NCI-H1436 (cell line): ENCODE measurements at places on chromosomes 3 and 15.

- no peak for DNase-seq
These were observed 243.6 kb upstream of the MDFIC2 start for GRCh38 chr3:70556056-70556455.

- DNase-seq = no peak
These were observed 276.6 kb downstream of the SHQ1 start for GRCh38 chr3:72571638-72572114.

DNA sequence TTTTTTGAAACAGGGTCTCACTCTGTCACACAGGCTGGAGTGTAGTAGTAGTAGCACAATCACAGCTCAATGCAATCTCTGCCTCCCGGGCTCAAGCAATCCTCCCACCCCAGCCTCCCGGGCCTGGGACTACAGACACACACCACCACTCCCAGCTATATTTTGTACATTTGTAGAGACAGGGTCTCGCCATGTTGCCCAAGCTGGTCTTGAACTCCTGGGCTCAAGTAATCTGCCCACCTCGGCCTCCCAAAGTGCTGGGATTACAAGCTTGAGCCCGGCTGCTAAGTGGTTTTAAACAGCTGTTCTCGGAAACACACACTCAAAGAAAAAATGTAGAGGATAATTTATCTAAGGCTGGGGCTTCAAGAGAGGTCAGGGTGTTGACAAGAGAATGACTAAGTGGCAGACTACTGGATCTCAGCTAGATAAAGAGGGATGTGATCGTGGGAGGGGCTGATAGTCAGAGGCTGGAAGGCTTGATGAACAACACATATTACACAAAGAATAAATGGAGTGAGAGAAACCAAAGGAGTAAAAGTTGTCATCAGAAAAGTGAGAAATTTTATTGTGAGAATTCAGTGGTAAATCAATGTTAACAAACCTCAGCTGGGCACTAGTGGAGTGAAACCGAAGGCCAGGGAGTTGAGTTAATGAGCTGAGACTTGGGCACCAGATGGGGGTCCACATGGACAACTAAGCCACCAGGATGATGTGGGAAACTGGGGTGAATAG, 6.7 kb downstream of the CCR5AS start:
- no peak for DNase-seq

DNA sequence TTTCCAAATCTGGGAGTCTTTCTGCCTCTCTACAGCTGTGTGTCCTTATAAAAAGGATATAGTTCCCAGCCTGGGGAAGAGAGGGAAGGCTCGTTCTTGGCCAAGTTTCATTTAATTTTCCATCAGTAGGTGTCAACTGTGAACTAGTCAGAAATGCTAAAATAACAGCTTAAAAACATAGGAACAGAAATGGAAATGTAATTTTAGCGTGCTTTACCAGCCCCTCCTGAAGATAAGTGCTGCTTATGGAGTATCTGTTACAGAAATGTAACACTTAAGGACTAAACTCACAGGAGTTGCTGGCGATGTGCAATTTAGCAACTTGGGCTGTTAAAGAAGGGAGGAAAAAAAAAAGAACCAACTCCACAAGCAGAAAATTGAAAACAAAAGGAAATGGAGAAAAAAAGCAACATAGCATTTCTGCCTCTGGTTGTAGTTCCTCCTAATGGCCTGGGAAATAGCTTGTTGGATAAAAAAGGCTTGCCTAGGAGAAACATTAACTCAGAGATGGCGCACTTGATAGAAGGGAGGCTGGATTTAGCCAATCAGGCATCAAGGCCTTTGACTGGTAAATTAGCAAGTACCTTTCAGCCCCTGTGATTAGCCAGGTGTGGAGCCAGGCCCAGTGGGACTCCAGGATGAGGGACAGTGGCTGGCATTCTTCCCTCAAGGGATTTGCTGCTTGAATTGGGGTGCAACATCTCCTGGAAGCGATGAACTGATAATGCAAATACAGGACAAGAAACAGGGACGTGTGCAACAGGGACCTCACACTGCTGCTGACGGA, 84.3 kb downstream of the RPLP1 start:
- DNase-seq = peak; percentile 19

DNA sequence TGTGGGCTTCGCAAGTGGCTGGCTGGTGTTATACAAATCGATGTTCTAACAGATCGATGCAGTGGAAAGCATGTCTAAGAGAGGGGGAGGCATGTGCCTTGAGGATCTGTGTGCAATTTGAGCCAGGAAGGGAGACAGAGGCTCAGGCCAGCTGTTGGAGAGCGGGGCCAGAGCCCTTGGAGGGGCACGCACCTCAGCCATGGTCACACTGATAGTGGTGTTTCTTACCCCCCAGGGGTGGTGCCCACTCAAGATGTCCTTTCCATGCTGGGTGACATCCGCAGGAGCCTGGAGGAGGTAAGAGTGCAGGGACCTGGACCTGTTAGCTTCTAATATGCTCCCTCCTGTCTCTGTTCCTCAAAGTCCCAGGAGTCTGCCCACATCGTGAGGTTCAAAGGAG, 3.8 kb upstream of the ABTB1 start:
- DNase-seq = no peak

- DNase-seq = no peak
These were observed 2.4 kb downstream of the DMXL2 start for GRCh38 chr15:51620122-51620521.

- DNase-seq = no peak
These were observed 2.7 kb upstream of the ARNT2 start for GRCh38 chr15:80401456-80401855.

DNA sequence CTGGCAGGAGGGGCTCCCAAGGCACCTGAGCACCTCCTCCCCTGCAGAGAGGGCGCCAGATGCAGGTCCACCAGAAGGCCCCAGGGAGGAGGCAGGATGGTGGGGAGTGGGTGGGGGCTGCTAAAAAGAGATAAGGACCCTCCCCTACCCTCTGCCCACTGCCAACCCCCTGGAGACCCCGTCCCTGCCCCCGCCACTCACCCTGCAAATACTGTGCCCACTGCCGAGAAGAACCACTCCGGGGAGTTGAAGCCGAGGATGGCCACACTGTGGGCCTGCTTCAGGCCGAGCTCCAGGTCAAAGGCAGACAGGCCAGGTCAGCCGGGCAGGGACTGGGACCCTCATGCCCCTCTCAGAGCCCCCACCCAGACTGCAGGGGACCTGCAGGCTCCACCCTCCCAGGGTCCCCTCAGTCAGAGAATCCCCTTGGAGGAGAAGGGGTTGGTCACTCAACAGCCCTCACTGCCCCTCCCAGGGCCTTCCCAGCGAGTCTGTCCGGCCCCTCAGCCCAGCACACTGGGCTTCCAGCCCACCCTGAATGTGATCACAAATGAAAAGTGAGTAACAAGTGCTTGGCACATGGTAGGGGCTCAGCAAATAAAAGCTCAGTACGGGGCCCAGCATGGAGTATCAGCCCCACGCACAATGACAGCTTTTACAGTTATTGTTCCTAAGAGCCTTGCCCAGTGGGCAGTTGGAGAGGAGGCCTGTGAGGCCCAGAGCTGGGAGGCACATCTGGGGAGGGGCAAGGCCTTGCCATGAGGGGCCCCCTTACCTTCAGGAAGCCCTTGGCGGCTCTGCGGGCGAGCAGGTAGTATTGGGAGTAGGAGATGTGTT, 40.4 kb downstream of the ACSBG1 start:
- no peak for DNase-seq

DNA sequence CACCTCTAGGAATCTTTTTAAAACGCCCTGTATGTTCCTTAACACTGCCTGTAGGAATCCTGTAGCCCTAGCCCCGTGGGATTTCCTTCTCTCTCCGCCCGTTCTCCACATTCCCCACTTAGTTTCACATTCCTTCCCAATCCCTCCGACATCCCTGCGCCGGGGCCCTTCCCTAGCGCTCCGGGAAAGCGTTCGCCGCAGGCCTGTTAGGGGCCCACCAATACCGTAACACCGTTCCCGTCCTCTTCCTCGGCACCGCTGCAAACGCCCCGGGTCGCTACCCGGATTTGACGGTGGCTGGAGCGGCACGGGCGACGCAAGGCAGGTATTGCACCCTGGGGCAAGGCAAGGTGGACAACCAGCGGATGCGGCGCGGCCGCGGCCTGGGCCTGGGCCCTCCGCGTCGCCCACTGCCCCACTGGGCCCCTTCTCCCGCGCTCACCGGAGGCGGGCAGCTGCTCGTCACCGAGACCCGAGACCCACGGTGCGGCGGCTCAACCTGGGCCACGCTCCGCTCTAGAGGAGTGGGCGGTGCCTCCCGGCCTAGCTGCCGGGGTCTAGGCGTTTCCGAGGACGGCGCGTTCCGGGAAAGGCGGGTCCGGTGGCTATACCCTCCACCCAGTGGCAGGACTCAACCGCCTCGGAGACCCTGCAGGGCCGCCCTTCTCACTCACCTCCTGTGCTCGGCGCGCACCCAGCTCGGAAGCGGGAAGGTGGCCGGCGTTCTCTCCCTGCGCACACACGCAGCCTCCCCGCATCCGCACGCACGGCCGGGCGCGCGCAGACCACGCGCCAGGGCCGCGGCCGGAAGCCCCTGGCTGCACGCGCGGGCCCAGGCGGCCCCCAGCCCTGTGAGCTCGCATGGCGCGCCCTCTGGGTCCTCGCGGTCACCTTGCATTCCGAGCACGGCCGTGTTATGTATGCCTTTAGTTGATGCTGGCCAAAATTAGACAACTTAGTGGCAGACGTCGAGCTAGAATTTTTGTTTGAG, at the start of gene B3GALNT1:
TSS of gene B3GALNT1 (minus strand) at position 789 of the 991 bp plus-strand sequence. CDS start 18,595 bp downstream, outside the sequence.
- DNase-seq = peak; percentile 70

DNA sequence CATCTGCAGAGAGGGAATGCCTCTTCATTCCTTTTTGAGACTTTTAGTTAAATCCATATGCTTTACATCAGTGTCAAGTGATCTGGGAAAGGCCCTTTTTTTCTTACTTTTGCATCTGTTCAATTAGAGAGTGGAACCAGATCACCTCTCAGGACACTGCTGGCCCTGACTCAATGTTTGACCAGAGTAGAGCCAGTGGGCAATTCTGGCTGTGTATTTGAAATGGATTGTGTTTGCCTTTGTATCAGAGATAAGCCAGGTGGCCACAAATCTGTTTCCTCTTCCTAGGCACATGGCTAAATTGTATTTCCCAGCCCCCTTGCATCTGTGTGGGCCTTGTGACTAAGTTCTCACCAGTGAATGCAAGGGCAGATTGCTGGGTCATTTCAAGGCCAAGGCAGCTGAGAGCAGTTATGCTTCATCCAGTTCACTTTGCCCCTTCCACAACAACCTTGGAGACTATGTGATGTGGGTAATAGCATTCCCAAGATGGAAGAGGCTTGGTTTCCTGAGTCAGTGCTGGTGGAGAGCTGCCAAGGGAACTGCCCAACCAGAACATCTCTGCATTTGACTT, 75.6 kb upstream of the CACNA2D3 start:
- DNase-seq = no peak

DNA sequence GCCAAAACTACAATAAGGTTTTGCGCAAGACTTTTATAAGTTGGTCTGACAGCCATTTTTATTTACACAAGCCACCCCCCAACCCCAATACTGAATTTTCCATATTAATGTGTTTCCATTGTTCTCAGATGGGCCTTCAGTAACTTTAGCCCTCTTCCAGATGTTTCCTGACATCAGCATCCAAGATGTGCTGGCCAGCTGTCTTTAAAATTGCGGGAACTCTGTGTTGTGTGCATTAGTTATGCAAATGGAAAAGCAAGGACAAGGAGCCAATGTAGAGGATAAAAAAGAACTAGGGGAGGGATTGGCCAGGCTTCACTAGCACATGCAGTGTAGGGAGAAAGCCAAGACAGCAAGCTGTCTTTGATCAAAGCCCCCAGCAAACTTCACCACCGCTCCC, 45.4 kb downstream of the COMMD2 start:
- DNase-seq = no peak

- DNase-seq = peak; percentile 3
These were observed 26.8 kb upstream of the OCA2 start for GRCh38 chr15:28125673-28126651.

- DNase-seq = no peak
These were observed 13.6 kb upstream of the RNU6-1 start for GRCh38 chr15:67853454-67853853.

DNA sequence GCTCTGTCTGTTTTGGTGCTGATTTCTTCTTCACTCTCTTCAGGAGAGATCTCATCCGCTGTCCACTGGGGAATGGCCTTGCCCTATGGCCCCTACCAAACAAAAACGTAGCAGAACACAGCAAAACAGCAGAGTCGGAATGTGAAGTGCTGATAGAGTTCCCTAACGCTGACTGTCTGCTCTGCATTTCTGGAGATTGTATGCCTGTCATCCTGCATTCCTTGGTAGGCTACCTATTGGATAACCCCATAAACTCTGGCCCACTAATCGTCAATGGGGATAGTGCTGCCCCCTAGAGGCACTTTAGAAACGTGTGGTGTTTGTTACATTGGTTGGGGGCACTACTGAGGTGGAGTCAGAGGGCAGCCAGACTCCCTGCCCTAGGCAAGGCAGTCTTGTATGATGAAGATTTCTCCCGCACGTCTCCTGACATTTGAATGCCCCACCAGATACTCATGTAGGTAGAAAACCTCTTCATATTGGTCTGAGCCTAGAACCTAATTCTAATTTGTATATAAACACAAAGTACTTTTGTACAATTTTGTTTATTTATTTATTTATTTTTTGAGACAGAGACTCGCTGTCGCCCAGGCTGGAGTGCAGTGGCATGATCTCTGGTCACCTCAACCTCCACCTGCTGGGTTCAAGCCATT, 15.6 kb upstream of the MAGEF1 start:
- peak; percentile 67 for DNase-seq

- DNase-seq = no peak
These were observed 710.1 kb downstream of the SQOR start for GRCh38 chr15:46344915-46345314.

DNA sequence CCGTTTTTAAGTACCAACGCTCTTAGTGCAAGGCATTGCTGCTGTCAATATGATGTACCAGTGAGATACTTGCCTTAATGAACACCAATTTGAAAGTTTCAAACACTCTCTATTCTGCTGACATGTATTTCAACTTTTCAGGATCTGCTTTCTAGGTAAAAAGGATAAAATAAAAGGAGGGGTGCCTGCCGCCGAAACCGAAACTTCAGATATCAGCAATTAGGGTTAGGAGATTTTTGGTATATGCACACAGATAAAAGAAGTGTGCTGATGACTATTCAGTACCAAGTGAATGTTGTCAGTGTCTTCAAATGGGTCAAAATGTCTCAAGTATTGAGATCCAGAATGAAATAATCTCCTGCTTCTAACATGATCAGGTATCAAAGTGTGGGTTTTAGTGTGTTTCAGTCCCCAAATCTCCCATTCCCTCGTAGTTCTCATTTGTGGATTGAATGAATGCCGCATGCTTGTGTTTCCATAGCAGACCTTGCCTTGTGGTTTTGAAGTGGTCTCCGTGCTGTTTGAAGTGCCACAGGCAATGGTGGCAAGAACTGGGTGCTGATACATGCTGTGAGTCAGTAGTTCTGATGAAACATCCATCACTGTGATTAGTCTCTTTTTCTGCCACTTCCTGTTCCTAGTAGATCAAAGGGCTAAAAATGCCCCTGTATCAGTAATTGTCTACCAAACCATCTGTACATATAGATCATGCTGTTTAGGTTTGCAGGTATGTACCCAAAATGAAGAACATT, 22.5 kb downstream of the CHST14 start:
- no peak for DNase-seq

DNA sequence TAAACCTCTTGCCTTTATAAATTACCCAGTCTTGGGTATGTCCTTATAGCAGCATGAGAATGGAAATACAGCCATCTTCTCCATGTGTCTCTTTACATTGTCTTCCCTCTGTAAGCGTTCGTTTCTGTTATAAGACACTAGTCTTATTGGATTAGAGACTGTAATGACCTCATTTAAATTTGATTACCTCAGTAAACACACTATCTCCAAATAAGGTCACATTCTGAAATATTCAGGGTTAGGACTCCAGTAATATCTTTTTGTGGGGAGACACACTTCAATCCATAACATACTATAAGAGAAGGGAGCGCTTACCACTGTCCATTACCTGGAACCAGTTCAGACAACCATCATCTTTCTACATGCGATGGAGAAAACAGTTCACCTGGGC, 34.3 kb upstream of the CD47 start:
- DNase-seq = no peak
